ENCODE measurements at places on chromosomes 4 and X.

- no peak for DNase-seq
Measured at GRCh38 chrX:22698151-22698550, 301.6 kb upstream of the DDX53 start.

DNA sequence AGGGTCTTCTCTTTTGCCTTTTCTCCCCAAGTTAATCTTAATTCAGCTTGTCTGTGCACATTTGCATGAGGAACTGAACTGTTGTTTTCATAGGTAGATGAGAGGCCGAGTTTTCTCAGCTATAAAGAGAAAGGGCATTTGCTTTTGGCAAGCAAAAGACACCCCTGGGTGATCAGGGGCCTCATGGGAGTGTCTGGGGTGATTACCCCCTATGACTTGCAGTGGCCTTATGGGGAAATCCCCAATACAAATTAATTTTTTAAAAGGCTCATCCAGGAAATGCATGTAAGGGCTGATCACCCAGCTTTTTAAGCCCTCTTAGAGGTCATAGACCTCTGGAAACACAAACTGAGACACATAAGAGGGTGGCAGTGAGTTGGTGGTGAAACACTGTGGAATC lies 56.4 kb upstream of the HMX1 start:
- no peak for DNase-seq

DNA sequence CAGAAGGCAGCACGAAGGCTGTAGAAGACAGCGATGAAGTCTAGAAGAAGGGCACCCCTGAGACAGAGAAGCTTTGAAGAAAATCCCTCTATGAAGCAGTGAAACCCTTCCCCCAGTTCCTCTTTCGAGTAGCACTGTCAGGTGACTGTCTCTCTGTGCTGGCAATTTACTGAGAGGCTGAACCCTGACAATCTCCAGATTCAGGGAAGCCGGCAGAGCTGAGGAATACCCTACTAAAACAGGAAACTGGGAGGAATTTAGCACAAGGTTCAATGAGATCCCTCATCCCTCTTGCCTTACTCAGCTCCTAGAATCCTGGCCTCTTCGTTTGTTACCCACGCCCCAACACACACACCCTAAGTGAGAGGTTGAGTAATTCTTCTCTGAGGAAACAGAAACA lies 239.7 kb upstream of the NOCT start:
- DNase-seq, result no peak

DNA sequence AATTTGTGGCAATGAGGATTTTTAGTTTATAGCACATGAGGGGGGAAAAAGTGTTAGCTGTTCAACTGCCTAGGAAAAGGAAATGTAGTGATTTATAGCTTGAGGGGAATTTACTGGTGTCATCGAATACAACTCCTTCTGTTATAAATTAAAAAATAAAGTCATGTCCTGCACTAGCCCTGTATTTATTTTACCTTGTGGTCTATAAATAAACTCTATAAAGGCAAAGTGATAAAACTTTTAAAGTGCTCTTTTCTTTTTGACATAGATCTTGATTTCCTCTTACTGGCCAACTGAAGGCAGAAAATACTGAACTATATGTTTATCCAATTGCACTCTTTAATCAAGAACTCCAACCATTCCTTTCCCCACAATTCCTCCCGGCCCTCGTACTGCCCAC lies 672.1 kb upstream of the SLIT2 start:
- DNase-seq, result no peak

- DNase-seq, result no peak
Measured at GRCh38 chr4:122879001-122879400, 43.4 kb downstream of the NUDT6 start.

GRCh38 chr4:90184560-90184959 lies 57.4 kb downstream of the CCSER1 start:
- DNase-seq, result no peak

DNA sequence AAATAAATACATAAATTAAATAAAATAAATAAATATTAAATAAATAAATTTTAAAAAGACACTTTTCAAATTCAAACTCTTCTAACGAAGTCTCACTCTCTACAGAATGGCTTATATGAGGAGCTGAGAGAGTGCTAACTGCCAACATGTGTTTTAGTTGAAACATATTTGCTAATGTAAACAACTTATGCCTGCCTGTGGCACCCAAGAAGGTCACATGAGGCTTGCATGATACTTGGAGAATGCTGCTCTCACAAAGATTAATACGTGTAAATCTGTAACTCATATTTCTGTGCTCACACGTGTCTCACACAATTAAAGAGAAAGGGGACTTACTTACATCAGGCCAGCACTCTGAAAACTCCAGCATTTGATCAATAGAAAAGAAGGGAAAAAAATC lies 43.2 kb upstream of the PITX2 start:
- DNase-seq, result no peak

DNA sequence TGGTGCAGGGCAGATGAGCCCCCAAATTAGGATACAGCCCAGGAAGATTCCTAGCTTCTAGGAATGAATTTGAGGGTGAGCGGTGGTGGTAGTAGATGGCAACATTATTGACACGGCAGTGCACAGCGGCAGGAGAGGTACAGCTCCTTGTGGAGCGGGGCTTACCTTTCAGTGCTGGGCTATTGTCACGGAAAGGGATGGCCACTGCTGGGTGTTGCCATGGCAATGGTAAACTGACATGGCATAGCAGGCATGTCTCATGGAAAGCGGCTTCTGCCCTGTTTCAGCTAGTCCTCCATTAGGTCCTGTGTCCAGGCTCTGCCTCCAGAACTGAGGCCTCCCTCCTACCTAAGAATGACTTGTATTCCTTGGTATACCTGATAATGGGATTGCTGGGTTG lies 81.8 kb upstream of the WDR1 start:
- no peak for DNase-seq

DNA sequence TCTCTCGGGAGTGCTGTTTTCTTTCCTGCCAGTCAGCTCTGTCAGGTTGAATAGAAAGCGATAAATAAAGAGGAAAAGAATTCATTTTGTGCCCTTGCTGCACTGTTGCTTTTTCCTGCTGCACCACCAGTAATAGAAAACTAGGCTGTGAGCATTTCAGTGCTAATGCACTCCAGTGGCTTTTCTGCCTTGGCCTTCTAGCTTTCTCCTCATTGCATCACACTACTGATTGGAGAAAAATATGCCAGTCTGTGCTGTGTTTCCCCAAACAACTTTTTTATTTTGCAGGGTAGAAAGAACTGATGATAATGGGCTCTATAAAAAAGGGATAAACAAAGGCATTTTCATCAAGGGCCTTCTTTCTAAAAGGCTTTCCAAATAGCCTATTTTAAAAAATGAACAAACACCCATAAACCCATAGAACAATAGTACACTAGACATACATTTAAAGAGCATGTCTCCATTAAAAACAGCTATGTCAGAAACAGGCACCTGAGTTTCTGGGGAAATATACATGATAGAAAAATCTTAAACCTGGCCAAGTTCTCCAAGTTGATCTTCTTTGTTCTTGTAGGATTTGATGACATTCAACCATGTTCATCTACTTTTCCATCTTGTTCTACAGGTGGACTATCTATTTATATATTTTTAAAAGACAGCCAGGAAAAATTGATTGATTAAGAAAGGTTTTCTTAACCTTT lies 86.3 kb downstream of the GPRIN3 start:
- no peak for DNase-seq

- no peak for DNase-seq
Measured at GRCh38 chr4:149017002-149017734, 575.0 kb upstream of the NR3C2 start.

DNA sequence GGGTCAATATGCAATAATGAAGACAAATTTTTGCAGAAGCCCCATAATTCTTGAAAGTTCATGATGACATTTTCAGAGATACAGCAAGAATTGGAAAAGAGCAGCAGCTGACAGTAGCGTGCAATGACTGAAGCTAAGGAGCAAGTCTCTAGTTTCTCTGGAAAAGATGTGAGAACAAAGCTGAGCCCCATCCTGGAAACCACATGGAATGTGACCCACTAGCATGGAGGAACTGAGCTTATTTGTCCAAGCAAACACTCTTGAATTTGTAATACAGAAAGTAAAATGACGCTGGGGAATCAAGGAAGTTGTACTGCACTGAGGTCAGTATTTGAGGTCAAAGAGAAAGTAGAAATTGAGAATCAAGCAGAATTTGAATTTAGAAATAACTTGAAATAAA lies 1447.2 kb downstream of the FSTL5 start:
- DNase-seq, result no peak

DNA sequence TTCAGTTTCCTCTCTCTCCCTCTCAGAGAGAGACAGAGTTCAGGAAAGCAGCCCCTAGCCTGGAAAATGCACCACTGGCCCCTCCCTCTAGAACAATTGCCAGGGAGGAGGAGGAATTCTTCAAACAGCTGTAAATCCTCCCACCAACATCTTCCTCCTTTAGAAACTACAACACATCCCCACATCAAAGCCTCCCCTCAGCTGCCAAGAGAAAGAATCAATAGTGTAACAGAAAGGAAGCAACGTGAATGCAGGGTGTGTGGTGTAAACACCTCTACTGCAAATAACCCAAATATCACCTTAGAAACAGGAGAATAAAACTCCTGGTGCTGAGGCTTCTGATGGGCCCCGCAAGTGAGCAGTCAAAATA lies 249.9 kb upstream of the GATB start:
- DNase-seq, result no peak

DNA sequence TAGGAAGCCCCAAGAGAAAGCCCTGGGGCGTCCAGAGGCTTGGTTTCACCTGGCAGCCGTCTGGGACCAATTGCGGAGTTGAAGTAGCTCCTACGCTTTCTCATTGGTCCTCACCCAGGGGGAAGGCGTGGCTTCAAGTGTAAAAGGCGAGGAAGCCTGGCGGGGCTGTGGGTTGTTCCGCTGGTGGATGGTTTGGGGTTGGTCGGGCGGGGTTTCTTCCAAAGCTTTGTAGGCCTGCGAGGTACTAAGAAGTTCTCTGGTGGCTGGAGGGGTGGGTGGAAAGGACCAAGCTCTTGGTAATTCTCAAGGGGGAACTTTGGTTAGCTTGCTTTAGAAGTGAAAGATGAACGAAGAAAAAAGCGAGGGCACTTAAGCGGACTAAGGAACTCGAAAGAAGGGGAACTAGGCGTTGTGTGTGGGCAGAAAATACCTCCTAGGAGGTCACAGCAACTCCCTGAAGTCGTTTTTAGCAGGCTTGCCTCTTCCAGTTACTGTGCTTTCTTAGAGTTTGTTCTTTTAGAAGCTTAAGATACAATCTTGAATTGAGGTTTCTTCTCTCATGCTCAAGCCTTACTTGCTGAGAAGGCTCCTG lies 36.6 kb downstream of the CCNG2 start:
- no peak for DNase-seq

Measured in cortex of kidney (tissue), 1 donor.